ENCODE measurements at places on chromosomes 2 and 18. TPM values are rescaled to one million over a fixed set of nuclear protein-coding genes. Genes with fewer than 3 reads are reported as not detected.

The DHRS9 gene
- total RNA-seq = 0.99 TPM

The KLHL30 gene
- 6.7 TPM for total RNA-seq

The TMX3 gene
- total RNA-seq = 31.1 TPM

The CNDP1 gene
- not detected for total RNA-seq

The KLHL29 gene
- total RNA-seq = 24.2 TPM

The PPIG gene
- total RNA-seq = 48.6 TPM

The TMEM169 gene
- total RNA-seq = 0.50 TPM

The ITPRIPL1 gene
- total RNA-seq = 0.42 TPM

The LRRC30 gene
- not detected for total RNA-seq

The COL6A3 gene
- 205 TPM for total RNA-seq

The ABCB11 gene
- not detected for total RNA-seq

The CGREF1 gene
- total RNA-seq = 1.4 TPM

The RUFY4 gene
- total RNA-seq = not detected

The LBX2 gene
- 0.32 TPM for total RNA-seq

The GATA6 gene
- total RNA-seq = 9.5 TPM

The RNF138 gene
- 19.5 TPM for total RNA-seq

The ANKRD30BL gene
- not detected for total RNA-seq

The PLEK gene
- 3.1 TPM for total RNA-seq

The CAPG gene
- total RNA-seq = 22.8 TPM

The CABYR gene
- 3.1 TPM for total RNA-seq

The UPP2 gene
- not detected for total RNA-seq

The CROCC2 gene
- total RNA-seq = not detected

The GDF7 gene
- 10.4 TPM for total RNA-seq

The CHST9 gene
- total RNA-seq = 0.42 TPM

The APOB gene
- 0.83 TPM for total RNA-seq

The RASGRP3 gene
- total RNA-seq = 10.6 TPM

The RIT2 gene
- not detected for total RNA-seq

The ONECUT2 gene
- not detected for total RNA-seq

The LINC00305 gene
- total RNA-seq = not detected

The GREB1L gene
- 14.4 TPM for total RNA-seq

The EVX2 gene
- not detected for total RNA-seq

The FOXI3 gene
- total RNA-seq = not detected

The BOLL gene
- total RNA-seq = not detected

The RND3 gene
- 103 TPM for total RNA-seq

The PAX8 gene
- total RNA-seq = 2.1 TPM

The PROKR1 gene
- not detected for total RNA-seq

The NOL4 gene
- total RNA-seq = not detected

The ZBTB7C gene
- 7.3 TPM for total RNA-seq

The SAG gene
- not detected for total RNA-seq

The CABLES1 gene
- 7.2 TPM for total RNA-seq
